ENCODE measurements at places on chromosomes 2 and 18.

GRCh38 chr2:217632043-217632442 lies 370.8 kb downstream of the TNS1 start:
- DNase-seq = no peak

GRCh38 chr18:63894106-63894772 lies 6.7 kb downstream of the SERPINB2 start:
- no peak for DNase-seq

DNA sequence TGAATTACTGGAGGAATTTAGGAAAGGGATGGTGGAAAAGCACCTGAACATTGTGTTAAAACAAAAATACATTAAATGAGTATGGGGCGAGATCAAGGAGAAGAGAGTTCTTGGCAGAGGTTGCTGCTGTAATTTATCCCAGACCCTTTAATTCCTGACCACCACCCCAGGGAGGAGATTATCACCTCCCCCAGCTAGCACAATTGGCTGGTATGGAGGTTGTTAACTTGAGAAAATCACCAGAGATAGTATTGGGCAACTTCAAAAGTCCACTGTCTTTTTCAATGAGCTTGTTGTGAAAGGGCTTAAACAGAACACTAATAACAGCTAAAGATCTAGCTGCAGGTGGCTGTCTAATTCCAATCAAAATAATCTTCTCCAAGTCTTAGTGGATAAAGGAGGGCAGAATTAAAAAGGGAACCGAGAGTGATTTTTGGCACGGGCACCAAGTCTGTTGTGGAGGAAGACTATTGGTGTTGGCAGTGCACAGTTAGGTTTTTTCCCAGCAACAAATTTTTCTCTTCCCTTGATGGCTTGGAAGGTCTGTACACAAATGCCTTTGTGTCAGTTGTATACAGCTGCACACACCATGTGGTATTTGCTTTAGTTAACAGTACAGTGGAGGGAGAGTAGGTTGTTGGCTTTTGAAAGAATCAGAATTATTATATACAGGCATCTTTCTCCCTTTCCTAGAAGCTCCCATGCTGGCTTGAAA lies 289.5 kb downstream of the SLC4A3 start:
- no peak for DNase-seq

DNA sequence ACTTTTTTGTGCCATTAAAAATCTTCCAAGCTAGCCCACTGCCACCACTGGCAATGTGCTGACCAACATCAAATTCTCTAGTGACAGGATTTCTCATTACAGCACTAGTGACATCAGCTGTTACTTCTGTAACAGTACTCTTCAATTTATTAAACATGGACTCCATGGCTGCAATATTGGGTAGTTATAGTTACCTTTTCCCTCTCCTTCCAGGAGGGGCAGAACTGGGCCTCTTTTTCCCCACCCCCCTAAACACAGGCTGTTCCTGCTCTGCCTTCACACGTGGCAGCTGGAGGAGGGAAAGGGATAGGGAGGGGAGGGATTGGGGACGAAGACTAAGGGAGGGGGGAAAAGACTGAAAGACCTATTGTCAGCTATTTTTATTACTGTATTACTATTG lies 38.1 kb downstream of the TRAK2 start:
- DNase-seq = no peak

DNA sequence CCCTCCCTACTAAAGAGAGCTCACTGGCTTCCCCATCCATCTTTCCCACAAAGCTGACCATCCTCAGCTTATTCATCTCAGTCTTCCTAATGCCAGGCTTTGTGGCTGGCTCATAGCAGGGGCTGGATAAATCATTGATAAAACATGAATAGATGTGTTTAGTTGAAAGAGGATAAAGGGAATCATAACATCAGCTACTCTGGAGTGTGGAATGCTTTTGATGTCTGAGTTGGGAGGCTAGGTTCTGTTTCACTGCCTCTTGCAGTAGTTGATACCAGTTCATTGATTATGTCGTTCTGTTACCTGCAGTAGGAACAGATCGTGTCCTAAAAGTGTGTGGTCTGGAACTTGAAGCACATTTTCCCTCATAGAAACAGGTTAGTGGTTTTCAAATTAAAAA lies 66.3 kb upstream of the HK2 start:
- DNase-seq = no peak

GRCh38 chr2:189466656-189467055 lies 25.4 kb downstream of the WDR75 start:
- peak; percentile 79 for DNase-seq

- DNase-seq = no peak
Measured at GRCh38 chr2:168179592-168179991, 67.8 kb downstream of the STK39 start.

All from choroid plexus epithelial cell (primary cell).